Kidney glomerular epithelial cell (primary cell): ENCODE measurements at places on chromosomes 5 and 9.

- DNase-seq: no peak
Observed at GRCh38 chr9:17862101-17862500, 283.2 kb downstream of the SH3GL2 start.

DNA sequence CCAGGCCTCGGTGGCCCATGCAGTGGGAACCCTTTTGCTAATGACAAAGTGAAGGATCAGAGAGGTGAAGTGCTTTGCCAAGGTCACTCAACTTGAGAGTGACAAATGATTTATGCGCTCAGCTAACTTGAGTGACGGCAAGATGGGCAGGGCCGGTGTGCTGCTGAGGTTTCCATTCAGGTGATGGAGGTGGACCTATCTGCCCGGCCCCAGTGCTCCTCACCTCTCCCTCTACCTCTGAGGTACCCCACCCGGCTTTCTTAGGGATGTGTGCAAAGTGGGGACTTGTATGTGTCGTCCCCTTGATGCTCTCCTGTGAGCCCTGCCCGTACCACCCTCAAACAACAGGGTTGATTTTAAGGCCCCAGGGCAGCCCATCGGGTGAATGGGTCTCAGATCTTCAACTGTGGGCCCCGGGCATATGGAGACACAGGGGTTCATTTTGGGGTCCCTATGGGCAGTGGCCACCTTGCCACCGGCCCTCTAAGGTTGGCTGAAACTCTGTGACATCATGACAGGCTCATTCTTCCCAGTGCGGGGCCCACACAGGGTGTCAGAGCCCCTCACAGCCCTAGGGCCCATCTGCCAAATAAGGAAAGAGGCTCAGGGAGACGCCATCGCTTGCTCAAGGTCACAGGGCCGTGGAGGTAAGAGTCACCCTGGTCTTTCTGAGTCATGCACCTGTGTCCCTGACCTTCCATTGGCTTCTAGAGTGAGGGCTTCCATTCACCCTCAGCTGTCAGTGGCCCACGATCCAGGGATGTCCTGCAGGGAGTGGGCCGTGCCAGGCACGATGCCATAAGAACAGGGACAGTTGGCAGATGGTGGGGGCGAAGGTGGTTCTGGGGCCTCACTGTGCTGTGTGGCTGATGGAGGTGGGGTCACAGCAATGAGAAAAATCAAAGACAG, 170.6 kb upstream of the MVB12B start:
- no peak for DNase-seq

GRCh38 chr9:133385452-133385851, 9.3 kb downstream of the STKLD1 start:
- DNase-seq: no peak

- no peak for DNase-seq
Observed at GRCh38 chr9:94680621-94681020, 41.3 kb upstream of the FBP1 start.

- DNase-seq: peak; percentile 61
Observed at GRCh38 chr9:127785023-127785932, 556 bp upstream of the CDK9 start.

- DNase-seq: peak; percentile 5
Observed at GRCh38 chr5:133754575-133755169, 142.3 kb upstream of the FSTL4 start.

DNA sequence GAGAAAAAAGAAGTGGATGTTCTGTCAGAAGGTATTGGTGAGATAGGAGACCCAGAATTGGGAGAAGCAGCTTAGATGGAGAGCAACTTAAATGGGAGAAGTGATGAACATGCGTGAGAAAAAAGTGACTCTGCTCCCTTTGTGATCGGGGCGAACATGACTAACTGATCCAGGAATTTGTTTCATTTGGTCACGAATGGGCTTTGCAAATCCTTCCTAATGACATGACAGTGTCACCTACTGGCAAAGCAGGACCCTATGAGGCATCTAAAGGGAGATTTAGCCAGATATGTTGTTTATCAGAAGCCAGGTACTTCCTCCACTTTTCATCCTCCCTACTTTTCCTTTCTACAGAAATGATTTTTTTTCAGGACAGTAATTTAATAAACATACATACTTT, 787.4 kb upstream of the RGMB start:
- DNase-seq: no peak

DNA sequence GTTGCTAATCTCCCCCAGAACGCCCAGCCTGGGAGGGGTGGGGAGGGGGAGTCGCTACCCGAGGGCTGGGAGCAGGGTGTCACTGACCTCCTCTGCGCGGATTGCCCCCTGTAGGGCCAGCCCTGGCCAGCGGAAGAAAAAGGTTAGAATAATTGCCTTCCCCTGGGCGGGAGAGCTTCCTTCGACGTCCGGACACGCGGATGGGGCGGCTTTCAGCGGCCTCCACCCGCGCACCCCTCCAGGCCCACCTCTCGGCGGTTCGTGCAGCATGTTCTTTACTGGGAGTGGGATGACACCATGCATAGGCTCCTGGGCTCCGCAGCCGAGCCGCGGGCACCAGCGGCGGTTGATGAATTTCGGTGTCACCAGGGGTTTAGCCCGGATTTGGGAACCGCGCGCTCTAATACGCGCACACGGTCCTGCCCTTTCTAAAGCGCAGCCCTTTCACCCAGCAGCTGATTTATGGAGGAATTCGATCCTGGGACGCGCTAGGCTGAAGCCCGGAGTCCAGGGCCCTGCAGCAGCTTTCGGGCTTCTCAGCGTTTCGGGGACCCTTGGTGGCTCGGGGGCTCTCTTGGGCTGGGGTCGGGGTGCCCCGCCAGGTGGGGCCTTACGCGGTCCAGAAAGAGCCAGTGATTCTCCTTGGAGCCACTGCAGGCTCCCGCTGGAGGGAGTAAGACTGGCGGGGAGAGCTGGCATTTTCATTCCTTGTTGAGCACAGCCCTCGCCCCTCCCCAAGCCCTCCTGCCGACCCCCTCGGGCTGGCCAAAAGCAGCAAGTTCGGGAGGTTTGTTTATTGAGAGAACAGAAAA, 10.1 kb downstream of the LMX1B start:
- no peak for DNase-seq

DNA sequence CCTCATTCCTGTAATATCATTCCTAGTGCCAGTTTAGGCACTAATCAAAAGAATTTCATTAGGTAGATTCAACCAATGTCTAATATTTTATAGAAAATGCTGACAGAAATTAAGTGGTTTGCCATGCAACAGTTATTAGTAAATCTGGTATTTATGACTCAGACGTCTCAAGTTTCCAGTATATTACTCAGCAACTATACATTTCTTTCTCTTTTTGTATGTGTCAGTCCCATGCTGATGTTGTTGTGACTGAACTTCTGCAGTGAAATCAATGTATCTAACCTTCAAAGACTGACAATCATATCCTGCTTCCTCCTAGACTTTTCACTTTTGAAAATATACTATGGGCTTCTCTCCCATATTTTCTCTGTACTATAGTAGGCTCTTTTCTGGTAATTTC, 822.5 kb downstream of the NR2F1-AS1 start:
- peak; percentile 18 for DNase-seq

DNA sequence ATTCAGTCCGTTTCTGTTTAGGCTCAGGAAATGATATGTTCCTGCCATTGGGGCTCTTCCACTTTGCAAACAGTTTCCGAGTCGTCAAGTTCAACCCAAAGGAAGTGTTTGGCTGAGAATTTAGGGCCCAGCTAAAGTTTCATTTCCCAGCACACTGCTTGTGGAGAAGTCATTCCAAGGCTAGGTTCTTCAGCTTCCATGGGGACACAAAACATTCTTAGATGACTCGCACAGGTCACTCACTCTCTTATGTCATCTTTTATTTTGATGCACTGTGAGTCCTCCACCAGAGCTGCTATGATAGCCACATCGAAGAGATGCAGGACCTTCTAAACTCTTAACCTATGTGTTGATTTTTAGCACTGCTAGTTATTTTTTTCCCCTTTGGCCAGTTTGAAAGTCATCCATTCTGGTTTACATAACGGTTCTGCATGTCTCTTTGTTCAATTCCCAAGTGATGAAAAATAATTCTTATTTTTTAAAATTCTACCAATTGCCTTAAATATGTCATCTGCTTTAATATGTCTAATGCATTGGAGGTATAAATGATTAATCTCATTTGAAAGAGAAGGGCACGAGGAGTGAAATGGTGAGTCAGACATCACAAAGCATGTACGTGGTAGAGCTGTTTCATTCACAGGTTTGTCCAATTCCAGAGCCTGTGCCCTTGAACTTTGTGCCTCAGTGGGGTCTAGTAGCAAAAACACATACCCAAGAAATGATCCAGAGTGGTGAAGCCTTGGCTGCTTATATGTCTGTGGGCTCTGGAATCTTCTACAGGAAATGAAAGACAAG, 84.3 kb downstream of the ZNF462 start:
- peak; percentile 41 for DNase-seq

GRCh38 chr9:122860319-122861142, 32.1 kb upstream of the PDCL start:
- peak; percentile 26 for DNase-seq

DNA sequence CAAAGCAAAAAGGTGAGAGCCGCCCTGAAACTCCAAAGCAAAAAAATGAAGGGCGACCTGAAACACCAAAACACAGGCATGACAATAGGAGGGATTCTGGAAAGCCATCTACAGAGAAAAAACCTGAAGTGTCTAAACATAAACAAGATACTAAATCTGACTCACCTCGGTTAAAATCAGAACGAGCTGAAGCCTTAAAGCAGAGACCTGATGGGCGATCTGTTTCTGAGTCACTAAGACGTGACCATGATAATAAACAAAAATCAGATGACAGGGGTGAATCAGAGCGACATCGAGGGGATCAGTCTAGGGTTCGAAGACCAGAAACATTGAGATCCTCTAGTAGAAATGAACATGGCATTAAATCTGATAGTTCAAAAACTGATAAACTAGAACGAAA, 108.8 kb downstream of the NIPBL start:
- no peak for DNase-seq

GRCh38 chr9:112072721-112073638, 102.1 kb downstream of the SUSD1 start:
- peak; percentile 40 for DNase-seq

- DNase-seq: peak; percentile 95
Observed at GRCh38 chr5:159905496-159905895, 10.8 kb upstream of the ADRA1B start.

- no peak for DNase-seq
Observed at GRCh38 chr5:109345699-109346098, 64.1 kb downstream of the PJA2 start.

- DNase-seq: no peak
Observed at GRCh38 chr5:67974471-67974870, 241.1 kb upstream of the PIK3R1 start.

DNA sequence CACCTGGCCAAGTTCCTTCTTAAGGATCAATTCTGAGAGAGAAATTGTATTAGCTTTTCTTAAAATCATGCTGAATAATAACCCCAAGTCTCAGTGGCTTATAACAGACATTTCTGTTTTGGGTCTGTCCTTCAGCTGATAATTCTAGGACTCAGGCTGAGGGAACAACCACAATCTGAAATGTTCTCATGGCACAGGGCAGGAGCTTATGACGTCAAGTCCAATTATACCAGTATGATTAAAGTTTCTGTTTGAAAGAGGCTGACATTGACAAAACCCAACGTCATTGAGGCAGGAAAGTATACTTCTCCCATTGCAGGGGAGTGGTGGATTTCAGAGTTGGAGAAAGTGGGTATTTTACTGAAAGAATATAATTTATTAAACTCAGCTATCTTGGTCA, 21.8 kb downstream of the CENPH start:
- DNase-seq: no peak

DNA sequence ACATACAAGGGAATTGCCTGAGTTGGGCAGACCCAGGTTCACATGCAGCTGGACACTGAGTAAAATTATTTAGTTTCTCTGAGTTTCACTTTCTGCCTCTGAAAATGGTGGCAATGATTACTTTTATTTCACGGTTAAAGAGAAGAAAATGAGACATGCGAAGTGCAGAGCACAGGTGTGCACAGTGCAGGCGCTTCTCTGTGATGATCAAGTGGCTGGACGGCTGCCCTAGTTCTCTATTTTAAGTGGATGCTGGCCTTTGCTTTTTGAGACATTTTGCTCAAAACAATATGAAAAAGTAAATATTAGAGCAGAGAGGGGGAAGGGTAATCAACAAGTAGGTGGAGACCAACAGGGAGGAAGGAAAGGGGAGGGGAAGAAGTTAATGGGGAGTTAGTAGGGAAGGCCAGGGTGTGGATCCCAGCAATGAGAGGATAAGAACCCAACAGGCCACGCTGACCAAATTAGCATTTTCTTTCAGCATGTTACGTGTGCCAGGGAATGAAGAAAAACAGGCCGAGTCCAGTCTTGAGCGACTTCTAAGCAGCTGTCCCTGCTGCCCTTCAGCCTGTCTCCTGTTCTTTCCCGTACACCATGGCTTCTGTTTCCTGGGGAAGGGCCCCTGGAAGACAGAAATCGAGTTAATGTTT, 16.1 kb downstream of the SNX18 start:
- no peak for DNase-seq

GRCh38 chr5:139955053-139955605, 88.0 kb downstream of the NRG2 start:
- DNase-seq: no peak

GRCh38 chr9:31188496-31188895, 1195.9 kb upstream of the ACO1 start:
- no peak for DNase-seq

DNA sequence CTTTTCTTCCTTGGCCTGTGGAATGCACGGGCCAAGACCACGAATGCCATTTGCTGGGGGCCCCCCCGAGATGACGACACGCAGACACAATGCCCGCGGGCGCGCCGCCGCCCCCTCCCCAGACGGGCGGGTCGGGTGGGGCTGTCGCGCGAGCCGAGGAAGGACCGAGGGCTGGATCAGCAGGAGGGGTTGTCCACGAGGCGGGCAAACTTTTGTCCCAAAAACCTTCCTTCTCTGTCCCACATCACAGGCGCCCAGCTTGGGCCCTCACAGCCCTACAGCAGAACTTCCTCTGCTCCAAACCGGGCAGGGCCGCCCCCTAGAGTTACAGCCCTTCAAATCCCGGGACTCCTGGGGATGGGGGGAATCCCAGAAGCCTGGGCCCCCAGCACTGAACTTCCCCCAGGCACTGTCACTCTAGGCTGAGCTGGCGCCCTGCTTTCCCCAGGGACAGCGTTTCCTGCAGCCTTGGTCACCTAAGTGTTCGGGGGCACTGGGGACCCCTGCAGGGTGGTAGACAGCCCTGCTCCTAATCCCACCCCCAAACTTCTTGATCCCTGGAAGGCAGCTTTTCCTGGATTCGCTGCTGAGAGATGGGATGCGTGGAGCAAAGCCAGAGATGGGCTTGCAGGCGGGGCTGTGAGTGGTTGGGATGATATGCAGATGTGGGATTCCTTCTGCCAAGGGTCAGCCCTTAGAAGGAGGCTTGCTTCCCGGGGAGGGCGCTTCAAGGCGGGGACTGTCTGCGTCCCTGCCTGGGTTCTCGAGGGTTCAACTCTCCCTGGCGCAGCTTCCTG, 980 bp downstream of the COL5A1 start:
- no peak for DNase-seq

GRCh38 chr5:93821891-93822415, 80.6 kb upstream of the POU5F2 start:
- no peak for DNase-seq

DNA sequence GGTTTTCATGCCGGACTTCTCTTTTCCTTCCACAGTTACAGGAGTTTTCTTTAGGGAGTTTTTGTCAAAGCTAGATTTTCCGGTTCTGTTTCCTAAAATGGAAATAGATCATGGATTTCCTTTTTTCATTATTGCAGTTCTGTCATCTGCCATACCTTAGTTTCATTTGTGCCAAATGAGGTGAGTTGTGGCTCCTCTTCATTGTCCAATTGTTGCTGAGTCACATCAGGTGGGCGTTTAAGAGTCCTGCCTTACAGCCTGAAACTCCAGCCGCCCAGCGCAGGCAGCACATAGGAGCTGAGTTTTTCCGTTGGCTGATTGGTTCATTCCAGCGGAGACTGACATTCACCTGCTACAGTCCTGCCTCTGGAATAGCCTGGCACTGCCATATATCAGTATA, 14.1 kb downstream of the SLC25A25 start:
- no peak for DNase-seq

GRCh38 chr5:135126688-135127438, 92.8 kb upstream of the PITX1 start:
- peak; percentile 51 for DNase-seq
